ENCODE measurements at places on chromosomes 16 and 17.

- H3K4me1 ChIP-seq: peaks cover 10% of the 10 kb centered on the region
- H3K27ac ChIP-seq: no peak overlapping the region
- H3K36me3 ChIP-seq: no peaks in the 10 kb centered on the region
- no peak for DNase-seq
- no peaks in the 10 kb centered on the region for H3K27me3 ChIP-seq
Observed at GRCh38 chr16:53775106-53775820, 71.3 kb downstream of the FTO start.

DNA sequence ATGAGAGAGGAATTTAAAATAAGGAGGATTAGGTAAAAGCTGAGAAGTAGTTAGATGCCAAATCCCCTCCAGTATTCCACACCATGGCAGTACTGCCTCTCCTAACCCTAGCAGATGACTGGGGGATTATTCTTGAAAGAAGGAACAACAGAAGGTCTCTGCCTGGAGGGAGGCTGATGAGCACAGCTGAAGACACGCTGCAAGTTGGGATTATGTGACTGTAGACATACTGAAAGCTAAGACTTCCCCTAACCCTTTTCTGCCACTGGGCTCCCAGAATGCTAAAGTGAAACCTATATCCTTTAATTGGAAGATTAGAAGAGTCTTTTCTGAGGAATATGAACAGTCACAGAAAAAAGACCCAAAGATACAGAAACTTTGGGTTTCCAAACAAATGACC is 27.7 kb upstream of the SLC46A1 start:
- no peaks in the 10 kb centered on the region for H3K4me1 ChIP-seq
- no peaks in the 10 kb centered on the region for H3K27me3 ChIP-seq
- H3K4me3 ChIP-seq: no peak overlapping the region

GRCh38 chr16:27838536-27839175 is 224.9 kb downstream of the GSG1L start:
- DNase-seq: no peak
- H3K4me3 ChIP-seq: no peak overlapping the region
- no peaks in the 10 kb centered on the region for H3K36me3 ChIP-seq
- no peaks in the 10 kb centered on the region for H3K27me3 ChIP-seq

DNA sequence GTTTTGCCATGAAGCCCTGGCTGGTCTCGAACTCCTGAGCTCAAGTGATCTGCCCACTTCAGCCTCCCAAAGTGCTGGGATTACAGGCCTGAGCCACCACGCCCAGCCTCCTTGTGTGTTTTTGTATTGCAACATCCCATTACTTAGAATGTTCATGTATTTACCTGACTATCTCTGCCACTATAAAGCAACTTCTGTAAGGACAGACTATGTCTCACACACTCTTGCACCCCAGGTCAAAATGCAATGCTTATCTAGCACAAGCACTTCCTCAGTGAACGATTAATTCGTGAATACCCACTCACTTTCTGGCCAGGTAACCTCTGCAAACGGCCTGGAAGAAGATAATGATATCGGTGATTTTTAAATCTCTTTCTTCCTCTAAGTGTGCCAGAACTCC is 82.6 kb downstream of the NDEL1 start:
- H3K36me3 ChIP-seq: peaks cover 6% of the 10 kb centered on the region
- no peak for DNase-seq

DNA sequence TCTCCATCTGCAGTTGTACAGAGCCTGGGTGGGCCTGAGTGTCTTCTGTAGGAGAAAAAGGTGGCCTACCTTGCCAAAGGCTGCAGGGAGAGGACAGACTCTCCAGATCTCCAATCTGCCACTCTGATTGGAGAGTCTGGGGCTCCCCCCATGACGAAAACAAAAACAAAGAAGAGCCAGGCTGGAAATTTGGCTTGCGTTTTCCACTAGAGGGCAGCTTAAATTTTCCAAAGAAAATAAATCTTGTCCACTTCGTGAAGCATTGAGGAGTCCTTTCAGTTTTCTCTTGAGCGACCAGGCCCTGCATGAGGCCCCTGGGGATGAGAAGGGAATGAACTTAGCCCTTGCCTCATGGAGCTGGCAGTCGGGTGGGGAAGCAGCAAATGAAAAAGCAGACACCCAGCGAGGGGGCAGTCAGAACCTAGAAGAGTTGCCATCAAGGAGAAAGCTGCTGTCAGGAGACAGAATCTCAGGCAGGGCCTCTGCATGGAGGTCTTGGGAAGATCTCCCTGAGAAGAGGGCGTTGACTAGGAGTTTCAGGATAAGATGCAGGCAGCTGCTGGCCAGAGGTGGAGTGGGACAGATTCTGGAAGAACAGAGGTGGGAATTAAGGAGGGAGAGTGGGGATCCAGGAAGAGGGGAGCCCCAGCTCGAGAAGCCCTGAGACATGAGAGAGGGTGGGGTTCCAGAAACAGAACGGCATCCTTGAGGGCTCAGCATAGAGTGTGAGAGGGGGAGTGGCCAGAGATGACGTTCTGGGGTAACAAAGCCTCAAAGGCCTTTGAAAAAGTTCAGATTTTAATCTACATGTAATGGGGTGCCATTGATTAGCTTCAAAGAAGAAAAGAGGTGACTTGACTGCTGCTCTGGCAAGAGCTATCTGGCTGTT is 8.4 kb upstream of the SHCBP1 start:
- H3K36me3 ChIP-seq: no peaks in the 10 kb centered on the region
- peak; percentile 49 for DNase-seq
- peaks cover 5% of the 10 kb centered on the region for H3K4me1 ChIP-seq
- H3K4me3 ChIP-seq: no peak overlapping the region

- H3K4me3 ChIP-seq: peak overlapping the region; percentile 60
- no peak for DNase-seq
- H3K27me3 ChIP-seq: no peaks in the 10 kb centered on the region
- peaks cover 9% of the 10 kb centered on the region for H3K36me3 ChIP-seq
- peaks cover 35% of the 10 kb centered on the region for H3K4me1 ChIP-seq
Observed at GRCh38 chr17:61412860-61413660, 13.4 kb downstream of the TBX2 start.

DNA sequence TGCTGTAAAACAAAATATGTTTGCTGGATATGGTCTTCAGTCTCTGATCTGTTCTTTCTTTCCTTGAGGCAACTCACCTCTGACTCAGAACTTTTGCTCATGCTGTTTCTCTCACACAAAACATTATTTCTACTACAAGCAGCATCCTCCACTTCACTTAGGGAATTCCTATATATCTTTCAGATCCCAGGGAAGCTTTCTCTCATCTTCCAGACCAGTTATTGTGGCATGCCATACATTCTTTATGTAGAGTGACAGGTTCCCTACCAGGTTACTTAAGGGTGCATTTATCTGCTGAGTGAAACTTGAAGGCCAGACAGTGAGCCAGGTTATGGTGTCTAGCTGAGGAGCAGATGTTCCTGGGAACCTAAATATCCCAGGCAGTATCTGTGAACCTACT is 1226.0 kb downstream of the CDH8 start:
- H3K27me3 ChIP-seq: no peaks in the 10 kb centered on the region
- H3K36me3 ChIP-seq: no peaks in the 10 kb centered on the region
- H3K4me1 ChIP-seq: no peaks in the 10 kb centered on the region

- H3K36me3 ChIP-seq: peaks cover 5% of the 10 kb centered on the region
- no peaks in the 10 kb centered on the region for H3K4me1 ChIP-seq
- no peak overlapping the region for H3K4me3 ChIP-seq
- DNase-seq: no peak
Observed at GRCh38 chr16:69378760-69379159, 7.0 kb downstream of the TERF2 start.

- H3K4me3 ChIP-seq: no peak overlapping the region
- H3K4me1 ChIP-seq: peaks cover 11% of the 10 kb centered on the region
- H3K27ac ChIP-seq: no peak overlapping the region
- no peaks in the 10 kb centered on the region for H3K27me3 ChIP-seq
Observed at GRCh38 chr16:20894388-20894787, 5.8 kb downstream of the DCUN1D3 start.

DNA sequence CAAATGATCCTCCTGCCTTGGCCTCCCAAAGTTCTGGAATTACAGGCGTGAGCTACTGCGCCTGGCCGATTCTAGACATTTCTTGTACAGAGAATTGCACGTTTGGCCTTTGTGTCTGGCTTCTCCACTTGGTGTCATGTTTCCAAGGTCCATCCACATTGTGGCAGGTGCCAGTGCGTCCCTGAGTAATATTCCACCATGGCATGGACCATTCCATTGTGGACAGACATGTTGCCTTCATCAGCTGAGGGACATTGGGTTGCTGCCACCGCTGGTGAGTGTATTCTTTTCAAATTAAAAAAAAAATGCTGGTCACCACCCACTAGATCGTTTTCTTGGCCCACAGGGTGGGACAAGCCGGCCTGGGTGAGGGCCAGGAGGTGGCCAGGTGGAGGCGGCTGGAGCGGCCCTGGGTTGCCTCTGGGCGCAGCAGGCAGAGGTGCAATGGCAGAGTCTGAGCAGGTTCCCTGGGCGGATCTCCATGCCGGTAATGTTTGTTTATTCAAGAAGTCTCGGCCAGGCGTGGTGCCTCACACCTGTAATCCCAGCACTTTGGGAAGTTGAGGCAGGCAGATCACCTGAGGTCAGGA is 274.1 kb downstream of the SEC14L1 start:
- H3K4me3 ChIP-seq: no peak overlapping the region
- H3K36me3 ChIP-seq: peaks cover 6% of the 10 kb centered on the region
- no peaks in the 10 kb centered on the region for H3K27me3 ChIP-seq
- no peak overlapping the region for H3K27ac ChIP-seq

- H3K36me3 ChIP-seq: peaks cover 3% of the 10 kb centered on the region
- H3K27me3 ChIP-seq: no peaks in the 10 kb centered on the region
- peaks cover 59% of the 10 kb centered on the region for H3K4me1 ChIP-seq
- peak; percentile 76 for DNase-seq
- H3K4me3 ChIP-seq: peak overlapping the region; percentile 57
- H3K27ac ChIP-seq: peak overlapping the region; percentile 90
Observed at GRCh38 chr17:2089021-2089422, 34.1 kb downstream of the HIC1 start.

- no peaks in the 10 kb centered on the region for H3K27me3 ChIP-seq
- H3K4me3 ChIP-seq: no peak overlapping the region
- H3K27ac ChIP-seq: no peak overlapping the region
- DNase-seq: peak; percentile 50
Observed at GRCh38 chr17:55285340-55286301, 20.9 kb downstream of the HLF start.

- DNase-seq: peak; percentile 7
- H3K27ac ChIP-seq: no peak within 1 kb of the TSS
- H3K27me3 ChIP-seq: peaks cover 19% of the 10 kb centered on the region
- no peaks in the 10 kb centered on the region for H3K4me1 ChIP-seq
Observed at GRCh38 chr17:49132699-49133364, at the start of gene B4GALNT2. B4GALNT2 (plus strand) TSS chr17:49132769; CDS start chr17:49132793, 24 bp downstream.

DNA sequence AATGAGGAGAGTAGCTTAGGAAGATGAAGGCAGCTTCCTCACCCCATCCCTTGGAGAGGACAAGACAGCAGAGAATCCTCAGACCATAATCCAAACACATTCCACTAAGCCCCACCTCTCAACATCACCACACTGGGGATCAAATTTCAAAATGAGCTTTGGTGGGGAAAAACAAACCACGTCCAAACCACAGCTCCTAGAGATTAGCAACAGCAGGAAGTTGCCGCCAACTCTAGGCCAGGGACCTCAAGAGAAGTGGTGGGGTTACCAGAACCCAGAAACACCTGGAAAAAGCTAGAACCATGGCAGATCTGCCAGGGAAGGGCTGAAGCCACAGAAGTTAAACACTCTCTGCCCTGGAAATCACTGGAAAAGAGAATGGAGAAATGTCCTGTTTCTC is 571.6 kb downstream of the HS3ST4 start:
- H3K4me1 ChIP-seq: no peaks in the 10 kb centered on the region
- H3K36me3 ChIP-seq: no peaks in the 10 kb centered on the region
- DNase-seq: no peak
- H3K27ac ChIP-seq: no peak overlapping the region
- H3K27me3 ChIP-seq: no peaks in the 10 kb centered on the region

- DNase-seq: no peak
- H3K36me3 ChIP-seq: no peaks in the 10 kb centered on the region
- H3K4me1 ChIP-seq: no peaks in the 10 kb centered on the region
- no peak overlapping the region for H3K4me3 ChIP-seq
- H3K27ac ChIP-seq: no peak overlapping the region
- H3K27me3 ChIP-seq: no peaks in the 10 kb centered on the region
Observed at GRCh38 chr16:7372095-7372494, 39.5 kb downstream of the RBFOX1 start.

DNA sequence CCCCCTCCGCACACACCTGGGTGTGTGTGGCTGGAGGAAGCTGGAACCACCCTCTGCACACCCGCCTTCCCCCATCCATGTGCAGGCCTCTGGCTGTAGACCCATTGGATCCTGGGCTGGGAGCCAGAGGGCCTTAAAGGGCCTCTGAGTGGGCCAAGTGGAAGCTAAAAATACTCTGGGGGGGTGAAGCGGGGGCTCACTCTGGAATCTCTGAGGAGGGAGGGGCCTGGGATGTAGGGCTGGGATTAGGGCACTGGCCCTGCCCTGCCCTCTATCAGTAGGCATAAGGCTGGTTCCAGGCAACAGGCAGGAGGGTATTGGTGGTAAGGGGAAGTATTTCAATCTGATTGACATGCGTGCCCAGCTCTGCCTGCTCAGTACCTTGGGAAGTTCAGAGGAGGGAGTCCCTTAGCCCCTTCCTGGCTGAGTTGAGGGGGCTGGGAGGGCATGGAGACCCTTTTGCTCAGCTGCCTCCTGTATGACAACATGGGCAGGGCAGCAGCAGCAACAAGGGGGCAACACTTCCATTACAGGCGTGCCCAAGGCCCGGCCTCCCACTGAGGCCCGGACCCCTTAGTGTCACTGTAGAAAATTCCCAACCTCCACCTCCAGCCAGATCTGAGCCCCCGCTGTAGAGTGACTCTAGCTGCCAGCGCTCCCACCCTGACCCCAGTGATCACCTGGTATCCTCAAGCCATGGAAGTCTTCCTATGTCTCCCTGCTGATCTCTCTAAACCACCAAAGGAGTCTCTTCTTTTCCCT is 5.2 kb downstream of the ITGA3 start:
- H3K27me3 ChIP-seq: no peaks in the 10 kb centered on the region
- H3K36me3 ChIP-seq: peaks cover 2% of the 10 kb centered on the region
- H3K27ac ChIP-seq: peak overlapping the region; percentile 63
- H3K4me1 ChIP-seq: peaks cover 72% of the 10 kb centered on the region

DNA sequence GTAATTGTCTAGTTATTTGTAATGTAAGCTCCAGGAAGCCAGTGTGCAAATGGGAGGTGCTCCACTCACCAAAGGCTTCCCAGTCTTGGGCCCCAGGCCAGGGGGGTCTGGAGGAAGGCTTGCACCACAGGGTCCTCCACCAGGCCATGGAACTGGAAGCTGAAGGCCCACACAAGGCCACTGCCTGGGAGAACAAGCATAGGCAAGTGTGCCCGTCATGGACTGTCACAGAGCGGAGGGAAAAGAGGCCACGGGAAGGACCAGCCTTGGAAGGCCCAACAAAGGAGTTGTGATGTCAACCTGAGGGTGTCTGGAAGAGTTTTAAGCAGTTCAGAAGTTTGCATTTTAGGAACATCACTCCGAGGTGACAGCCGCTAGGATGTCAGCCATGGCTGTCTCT is 3.0 kb upstream of the SRRM2 start:
- no peaks in the 10 kb centered on the region for H3K4me1 ChIP-seq
- H3K4me3 ChIP-seq: no peak overlapping the region
- DNase-seq: no peak
- no peaks in the 10 kb centered on the region for H3K27me3 ChIP-seq
- H3K36me3 ChIP-seq: no peaks in the 10 kb centered on the region
- H3K27ac ChIP-seq: no peak overlapping the region

- DNase-seq: no peak
- H3K4me1 ChIP-seq: peaks cover 26% of the 10 kb centered on the region
- H3K36me3 ChIP-seq: no peaks in the 10 kb centered on the region
- no peak overlapping the region for H3K4me3 ChIP-seq
Observed at GRCh38 chr17:81386646-81387099, 8.6 kb upstream of the BAHCC1 start.

- no peaks in the 10 kb centered on the region for H3K4me1 ChIP-seq
- no peak overlapping the region for H3K4me3 ChIP-seq
- H3K27me3 ChIP-seq: no peaks in the 10 kb centered on the region
- no peak overlapping the region for H3K27ac ChIP-seq
- no peak for DNase-seq
Observed at GRCh38 chr16:54093281-54093680, 193.3 kb downstream of the IRX3 start.

GRCh38 chr16:89873972-89874689 is 739 bp downstream of the TCF25 start:
- H3K36me3 ChIP-seq: peaks cover 13% of the 10 kb centered on the region
- DNase-seq: peak; percentile 88
- H3K4me3 ChIP-seq: peak overlapping the region; percentile 96
